NCI-H526 (cell line): ENCODE measurements at places on chromosomes 2 and 18.

- no peak for DNase-seq
Measured at GRCh38 chr2:28267282-28267681, 125.4 kb upstream of the FOSL2 start.

GRCh38 chr2:45207101-45207500 lies 197.8 kb upstream of the SIX2 start:
- no peak for DNase-seq

- no peak for DNase-seq
Measured at GRCh38 chr2:234027641-234028040, 22.9 kb upstream of the SPP2 start.

DNA sequence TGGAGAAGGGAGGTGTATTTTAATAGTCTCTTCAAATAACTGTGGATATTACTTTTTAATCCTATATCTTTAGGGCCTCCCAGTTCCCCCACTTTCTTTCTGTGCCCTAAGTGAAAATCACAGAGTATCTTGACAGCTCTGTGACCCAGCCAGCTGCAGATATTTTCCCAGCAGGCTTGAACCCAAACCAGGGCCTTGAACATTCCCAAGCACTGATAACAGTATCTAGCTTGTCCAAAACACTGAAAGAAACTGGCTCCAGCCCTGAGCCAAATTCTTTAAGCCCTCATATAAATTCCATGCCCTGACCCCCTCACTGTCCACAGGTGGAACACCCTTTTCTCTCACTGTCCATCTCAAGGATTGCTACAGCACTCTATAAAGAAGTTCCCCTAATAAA lies 388.1 kb upstream of the CHAC2 start:
- DNase-seq: no peak
